ENCODE measurements at places on chromosomes 1 and 21.

DNA sequence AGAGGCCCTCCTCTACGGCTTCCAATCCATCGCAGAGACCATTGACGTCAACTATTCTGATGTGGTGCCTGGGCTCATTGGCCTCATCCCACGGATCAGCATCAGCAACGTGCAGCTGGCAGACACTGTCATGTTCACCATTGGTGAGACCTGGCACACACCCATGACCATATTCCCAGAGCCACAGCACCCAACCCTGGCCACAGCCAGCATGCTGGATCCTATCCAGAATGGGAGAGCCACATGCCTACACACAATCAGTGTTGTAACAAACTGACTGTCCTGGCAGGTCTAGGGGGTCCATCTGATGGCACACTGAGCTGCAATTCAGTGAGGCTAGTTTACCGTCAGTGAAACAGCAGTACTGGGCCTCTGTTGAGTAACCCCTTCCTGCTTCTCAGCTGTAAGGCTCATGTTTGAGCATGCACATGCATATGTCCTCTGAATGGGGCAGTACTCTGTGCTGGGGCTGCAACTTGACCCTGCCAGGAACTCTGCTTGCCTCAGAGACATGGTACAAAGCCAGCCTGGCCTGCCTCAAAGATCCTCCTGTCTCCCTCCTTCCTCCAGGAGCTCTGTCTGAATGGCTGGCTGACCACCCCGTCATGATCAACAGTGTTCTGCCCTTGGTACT is 10.8 kb downstream of the IPO13 start:
- DNase-seq, result no peak

DNA sequence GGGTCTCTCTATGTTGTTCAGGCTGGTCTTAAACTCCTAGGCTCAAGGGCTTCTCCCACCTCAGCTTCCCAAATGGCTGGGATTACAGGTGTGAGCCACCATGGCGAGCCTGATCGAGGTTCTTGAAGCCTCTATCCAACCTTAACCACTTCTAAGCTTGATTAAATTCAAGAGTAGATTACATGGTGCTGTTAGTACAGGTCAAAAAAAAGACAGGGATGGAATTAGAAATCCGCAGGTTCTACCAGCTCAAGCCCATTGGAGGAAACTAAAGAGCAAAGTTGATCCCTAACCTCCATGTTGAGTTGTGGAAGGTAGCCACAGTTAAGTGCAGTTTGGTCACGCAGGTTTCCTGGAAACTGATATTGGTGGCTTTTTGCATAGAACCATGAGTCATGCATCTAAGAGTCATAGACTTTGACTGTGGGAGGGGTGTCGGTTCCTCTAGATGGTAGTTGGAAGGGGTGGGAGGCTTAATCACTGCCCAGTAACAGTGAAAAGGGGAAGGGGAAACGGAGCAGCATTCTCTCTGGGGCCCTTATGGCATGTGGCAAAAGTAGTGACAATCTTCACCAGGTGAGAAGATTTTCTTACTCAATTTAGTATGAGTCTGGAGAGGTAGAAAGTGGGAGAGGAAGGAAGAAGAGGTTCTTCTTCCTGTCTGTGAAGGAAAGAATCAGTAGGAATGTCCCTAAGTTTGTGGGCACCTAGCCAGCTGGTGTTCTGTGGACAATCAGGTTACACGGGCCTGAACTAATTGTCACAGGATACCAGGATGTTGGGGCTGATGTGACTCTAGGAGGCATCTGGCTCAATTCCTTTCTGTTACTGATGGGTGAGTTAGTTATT is 7.0 kb downstream of the CD53 start:
- DNase-seq, result peak; percentile 49

GRCh38 chr1:101178688-101179491 is 57.9 kb upstream of the S1PR1 start:
- DNase-seq, result no peak

DNA sequence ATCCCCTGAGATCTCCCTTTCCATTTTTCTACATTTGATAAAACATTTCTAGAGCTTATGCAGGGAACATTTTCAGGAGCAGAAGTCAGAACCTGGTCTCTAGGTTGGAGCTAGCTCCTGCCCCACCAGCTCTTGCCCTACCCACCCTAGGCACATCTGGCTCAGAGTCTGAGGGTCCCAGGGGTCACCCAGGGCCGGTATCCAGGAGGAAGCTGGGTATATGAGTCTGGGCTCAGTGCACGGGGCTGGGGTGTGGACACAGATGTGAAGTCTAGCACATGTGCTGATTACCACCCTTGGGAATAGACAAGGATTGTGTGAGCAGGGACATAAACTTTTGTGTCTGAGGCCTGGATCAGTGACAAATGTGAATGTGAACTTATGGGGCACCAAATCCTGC is 95.4 kb downstream of the MATN1 start:
- DNase-seq, result no peak

- no peak for DNase-seq
Observed at GRCh38 chr1:53968125-53968513, 22.0 kb downstream of the LRRC42 start.

Measured in T-cell (primary cell).